Smooth muscle cell of the brain vasculature (primary cell): ENCODE measurements at places on chromosomes 11 and 22.

- DNase-seq: no peak
Observed at GRCh38 chr22:40451210-40451609, 80.8 kb downstream of the SGSM3 start.

DNA sequence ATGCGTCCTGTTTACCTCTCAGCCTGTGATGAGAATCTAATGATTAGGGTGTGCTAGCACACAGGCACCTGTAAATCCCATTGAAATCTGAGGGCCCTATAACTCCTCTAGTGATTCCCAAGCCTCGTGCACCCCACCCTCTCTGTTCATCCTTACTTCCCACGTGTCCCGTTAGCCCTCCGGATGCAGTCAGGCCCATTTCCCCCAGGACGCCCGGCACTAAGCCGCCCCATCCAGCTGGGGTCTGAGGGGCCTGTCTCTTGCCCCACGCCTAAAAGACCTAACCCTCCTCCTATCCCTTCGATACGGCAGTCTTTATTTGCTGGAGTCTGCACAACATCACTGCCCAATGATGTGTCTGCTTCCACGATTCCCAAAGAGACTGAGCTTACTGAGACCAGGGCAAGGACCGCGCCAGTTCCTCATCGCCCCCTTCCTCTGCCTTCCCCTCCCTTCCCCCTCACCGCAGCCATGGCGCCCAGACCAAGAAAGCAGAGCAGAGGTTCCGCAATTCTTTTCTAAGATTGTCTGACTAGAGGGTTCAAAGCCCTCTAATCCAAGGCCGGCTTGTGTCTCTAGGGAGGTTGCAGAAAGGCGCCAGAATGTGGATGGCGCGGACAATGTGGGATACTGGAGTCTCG lies 1.1 kb upstream of the FADS2 start:
- no peak for DNase-seq

DNA sequence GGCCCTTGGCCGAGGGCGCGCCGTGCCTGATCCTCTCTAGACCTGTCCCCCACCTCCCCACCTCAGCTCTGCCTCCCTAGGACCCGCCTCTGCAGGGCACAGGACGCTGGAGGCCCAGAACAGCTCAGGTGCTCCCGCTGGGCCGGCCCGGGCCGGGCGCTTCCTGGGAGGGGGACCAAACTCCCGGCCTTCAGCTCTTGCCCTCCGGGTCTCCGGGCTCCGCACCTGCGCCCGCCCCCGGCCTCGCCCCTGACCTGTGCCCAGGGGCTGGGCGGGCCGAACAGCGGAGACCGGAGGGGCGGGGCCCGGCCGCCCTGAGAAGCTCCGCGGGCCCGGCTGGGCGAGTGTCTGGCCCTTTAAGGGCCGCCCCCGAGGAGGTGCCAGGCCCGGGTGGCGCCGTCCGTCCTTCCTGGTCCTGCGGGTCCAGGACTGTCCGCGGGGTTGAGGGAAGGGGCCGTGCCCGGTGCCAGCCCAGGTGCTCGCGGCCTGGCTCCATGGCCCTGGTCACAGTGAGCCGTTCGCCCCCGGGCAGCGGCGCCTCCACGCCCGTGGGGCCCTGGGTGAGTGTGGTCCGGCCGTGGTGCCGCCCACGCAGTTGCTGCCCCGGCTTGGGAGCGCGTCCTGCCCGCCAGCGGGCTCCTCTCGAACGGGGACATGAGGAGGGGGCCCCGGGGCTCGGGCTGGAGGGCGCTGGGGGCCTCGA lies at the start of gene SSH3:
TSS of gene SSH3 (plus strand) at position 399 of the 703 bp plus-strand sequence. CDS start at position 495, 96 bp downstream.
- DNase-seq: no peak

DNA sequence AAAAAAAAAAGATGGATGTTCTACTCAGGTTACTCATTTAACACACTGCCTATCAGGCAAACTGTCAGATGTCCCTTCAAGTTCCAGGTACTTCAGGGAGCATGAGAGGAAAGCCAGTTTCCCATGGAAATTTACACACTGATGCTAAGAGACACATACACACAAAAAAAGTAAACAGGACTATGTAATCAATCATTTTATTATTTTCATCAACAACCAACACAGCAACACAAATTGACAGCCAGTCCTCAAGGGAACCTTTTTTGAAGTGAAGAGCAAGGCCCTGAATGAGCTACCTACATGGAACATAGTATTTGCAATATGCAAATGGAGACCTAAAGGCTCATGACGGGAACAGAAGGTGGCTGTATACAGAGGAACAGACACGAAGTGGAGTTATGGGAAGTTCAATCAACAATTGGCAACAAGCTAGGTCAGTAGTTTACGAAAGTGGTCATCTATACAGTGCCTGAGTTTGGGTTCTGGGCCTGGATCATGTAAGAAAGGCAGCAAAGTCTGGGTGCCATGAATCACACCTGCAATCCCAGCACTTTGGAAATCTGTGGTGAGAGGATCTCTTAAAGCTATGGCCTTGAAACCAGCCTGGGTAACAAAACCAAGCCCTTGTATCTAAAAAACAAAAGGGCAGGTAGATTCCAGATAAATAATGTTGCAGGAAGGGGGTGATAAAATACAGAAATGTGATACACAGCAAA lies 12.6 kb upstream of the WDR74 start:
- no peak for DNase-seq

DNA sequence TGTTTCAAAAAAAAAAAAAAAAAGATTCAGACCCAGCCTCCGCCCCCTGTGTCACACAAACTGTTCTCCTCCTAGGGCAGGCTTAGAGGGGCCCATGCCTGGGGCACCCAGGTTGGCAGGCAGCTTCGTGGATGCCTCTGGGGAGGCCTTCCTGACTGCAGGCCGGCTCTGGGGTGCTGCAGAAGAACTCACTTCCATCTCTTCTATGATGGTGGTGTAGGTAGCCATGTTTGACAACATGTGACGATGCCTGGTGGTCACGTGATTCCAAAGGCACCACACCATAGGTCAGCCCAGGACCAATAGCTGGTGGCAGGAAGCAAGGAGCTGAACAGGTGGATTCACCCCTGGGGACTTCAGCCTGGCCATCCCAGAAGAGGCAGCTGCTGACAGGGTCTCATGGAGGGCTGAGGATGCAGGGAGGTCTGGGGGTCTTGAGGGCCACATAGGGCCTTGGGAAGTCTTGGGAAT lies 24.1 kb upstream of the CELSR1 start:
- DNase-seq: no peak

- no peak for DNase-seq
Observed at GRCh38 chr22:33894515-33894914, 25.8 kb downstream of the LARGE1 start.

DNA sequence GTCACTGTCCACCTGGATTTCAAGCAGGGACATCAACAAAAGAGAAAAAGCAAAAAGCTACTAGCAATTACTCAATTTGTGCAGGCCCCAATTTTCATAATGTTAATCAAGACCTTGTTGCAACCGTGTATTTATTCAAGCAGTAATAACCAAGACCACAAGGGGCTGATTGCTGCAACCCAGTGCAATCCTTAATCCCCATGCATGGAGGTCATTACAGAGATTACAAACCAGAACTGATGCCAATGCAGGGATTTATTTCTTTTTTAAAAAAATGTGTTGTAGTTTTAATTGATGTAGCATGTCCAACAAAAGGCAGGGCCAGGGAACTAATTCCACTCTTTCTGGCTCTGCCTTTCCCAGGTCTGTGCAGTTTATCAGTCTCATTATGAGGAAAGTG lies 18.4 kb downstream of the TECTA start:
- DNase-seq: no peak

- no peak for DNase-seq
Observed at GRCh38 chr22:19488884-19489843, 9.4 kb downstream of the CDC45 start.

- DNase-seq: no peak
Observed at GRCh38 chr11:92978271-92979111, 9.0 kb downstream of the MTNR1B start.

DNA sequence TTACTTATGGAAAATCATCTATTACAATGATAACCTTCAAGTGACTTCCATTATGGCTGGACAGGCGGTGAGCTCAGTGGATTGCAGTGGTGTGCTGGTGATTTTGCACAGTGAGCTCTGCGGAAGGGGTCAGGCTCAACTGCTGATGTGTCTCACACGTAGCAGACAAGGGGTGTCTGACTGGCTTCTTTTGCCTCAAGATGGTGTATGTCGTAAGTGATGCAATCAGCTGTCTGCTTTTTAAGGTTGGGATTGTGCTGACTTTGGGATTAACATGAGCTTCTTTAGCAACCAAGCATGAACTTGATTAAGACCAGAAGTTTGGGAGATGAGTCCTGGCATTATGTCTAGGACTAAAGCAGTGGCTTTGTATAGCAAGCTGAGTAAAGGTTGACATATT lies 49.5 kb downstream of the POLD3 start:
- no peak for DNase-seq

DNA sequence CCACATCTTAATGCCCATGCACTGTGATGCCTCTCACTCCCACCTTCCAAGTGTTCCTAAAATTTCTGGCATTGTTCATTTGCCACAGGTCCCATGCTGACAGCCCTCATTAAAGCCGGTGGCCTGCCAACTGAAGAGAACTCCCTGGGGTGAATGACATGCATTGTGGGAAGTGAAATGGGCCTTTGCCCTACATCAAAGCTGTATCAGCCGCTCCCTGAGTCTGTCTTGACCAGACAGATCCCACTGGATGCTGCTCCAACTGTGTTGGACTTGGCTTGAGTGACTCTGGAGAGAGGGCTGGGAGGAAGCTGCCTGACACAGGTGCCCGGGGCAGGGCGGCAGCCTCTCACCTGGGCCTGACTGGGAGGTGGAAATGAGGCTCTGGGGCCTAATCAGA lies 8.8 kb upstream of the SEC14L4 start:
- no peak for DNase-seq

GRCh38 chr11:58613228-58613627 lies 9.2 kb upstream of the CNTF start:
- DNase-seq: no peak

DNA sequence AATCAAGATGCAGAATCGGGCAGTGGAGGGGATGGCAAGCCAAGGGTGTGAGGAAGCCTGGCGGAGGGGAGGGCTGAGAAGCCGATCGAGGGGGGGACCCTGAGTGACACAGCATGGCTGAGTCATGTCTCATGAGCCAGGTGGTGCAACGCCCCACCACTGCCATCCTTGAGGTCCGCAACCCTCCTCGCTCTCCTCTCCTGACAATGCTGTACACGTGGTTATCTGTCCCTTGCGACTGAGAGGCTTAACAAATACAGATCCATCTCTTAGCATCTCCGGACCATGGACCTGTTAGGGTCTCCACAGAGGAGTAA lies 14.2 kb downstream of the SLC22A12 start:
- no peak for DNase-seq

- no peak for DNase-seq
Observed at GRCh38 chr11:27088353-27088752, 47.7 kb downstream of the BBOX1 start.

GRCh38 chr11:127656116-127656836 lies 655.7 kb upstream of the KIRREL3 start:
- no peak for DNase-seq

DNA sequence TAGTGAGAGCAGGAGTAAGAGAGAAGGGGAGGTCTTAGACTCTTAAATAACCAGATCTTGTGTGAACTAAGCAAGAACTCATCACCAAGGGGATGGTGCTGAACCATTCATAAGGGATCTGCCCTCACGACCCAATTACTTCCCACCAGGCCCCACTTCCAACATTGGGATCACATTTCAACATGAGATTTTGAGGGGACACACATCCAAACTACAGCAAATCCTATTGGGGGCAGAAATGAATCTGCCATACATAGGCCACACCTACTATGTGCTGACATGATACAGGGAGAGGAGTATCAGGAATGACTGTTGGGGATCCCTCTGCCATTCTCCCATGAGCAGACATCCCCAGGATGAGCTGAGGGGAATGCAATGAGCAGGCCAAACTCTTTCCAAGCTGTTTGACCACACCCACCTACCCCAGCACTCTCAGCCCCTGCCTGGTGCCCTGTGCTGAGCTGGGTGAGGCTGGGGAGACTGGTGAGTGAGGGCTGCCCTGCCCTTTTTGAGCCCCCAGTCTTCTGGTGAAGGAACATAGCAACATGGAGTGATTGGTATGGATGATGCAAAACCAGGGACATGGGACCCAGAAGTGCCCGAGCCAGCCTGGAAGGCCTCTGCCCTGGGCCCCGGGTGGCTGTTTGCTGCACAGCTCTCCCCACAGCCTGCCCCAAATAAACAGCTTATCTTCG lies 1.2 kb upstream of the GTSE1 start:
- no peak for DNase-seq

DNA sequence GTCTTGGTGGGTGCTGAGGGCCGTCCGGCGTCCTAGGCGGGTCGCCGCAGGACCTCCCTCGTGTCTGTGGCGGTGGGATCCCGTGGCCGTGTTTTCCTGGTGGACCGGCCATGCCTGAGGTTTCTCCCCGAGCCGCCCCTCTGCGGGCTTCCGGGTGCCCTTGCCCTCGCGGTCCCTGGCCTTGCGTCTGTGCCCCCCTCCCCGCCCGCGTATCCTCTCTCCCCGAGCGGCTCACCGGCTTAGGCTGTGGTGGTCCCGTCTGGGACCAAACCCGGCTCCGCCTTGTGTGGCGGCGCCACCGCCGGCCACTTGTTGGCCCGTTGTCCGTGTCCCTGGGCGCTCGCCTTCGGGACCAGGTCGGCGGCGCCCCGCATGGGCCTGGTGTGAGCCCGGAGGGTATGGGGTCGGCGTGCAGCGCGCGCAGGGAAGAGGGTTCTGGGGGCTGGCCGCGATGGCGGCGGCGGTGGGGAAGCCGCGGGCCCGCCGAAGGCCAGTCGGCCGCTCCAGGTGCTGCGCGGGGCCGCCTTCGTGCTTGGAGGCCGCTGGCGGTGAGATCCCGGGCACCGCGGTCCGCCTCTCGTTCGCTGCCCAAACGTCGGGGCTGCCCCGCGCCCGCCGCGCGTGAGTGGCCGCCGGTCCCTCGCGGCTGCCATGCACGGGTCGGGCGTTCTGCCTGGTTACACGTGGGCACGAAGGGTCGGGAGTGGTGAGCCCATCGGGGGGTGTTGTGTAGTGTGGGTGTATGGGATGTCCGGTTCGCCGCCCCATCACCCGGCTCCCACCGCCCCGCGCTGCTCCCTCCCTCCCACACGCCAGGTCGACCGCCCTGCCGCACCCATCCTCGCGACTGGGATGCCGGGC lies 3899.1 kb upstream of the OR11H1 start:
- DNase-seq: no peak

DNA sequence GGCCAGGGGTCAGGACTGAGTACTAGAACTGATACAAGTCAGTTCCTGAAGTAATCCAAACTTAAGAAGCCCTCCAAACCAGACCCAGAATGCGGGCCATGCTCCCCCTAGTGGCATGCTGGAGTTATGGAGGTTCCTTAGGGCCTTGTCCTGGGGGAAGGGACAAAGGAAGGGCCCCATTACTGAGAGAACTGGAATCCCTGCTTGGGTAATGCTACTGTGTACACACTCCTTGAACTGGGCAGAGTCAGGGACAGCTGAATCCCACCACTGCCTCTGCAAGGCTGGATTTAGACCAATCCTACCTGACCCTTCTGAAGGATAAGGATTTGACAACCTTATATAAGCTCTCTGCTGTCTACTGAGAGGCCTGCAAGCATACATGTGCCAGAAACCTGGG lies 97.3 kb upstream of the AKIP1 start:
- DNase-seq: no peak

GRCh38 chr11:30025396-30026139 lies 8.7 kb upstream of the KCNA4 start:
- DNase-seq: no peak
